Frontal cortex (tissue), 4 donors: ENCODE measurements at places on chromosomes 2 and 18. TPM values are rescaled to one million over a fixed set of nuclear protein-coding genes. Genes with fewer than 3 reads are reported as not detected.

SPC25 gene
- total RNA-seq, result 5.3 TPM

MALT1 gene
- 26.9 TPM for total RNA-seq

ABCG8 gene
- 0.41 TPM for total RNA-seq

ATP8B1 gene
- 5.7 TPM for total RNA-seq

HPCAL1 gene
- 26.5 TPM for total RNA-seq

C1QL2 gene
- 0.41 TPM for total RNA-seq

PRKAG3 gene
- total RNA-seq, result not detected

CHN1 gene
- 57.1 TPM for total RNA-seq

ALK gene
- 2.0 TPM for total RNA-seq

SGO2 gene
- 2.9 TPM for total RNA-seq

ASPRV1 gene
- 2.0 TPM for total RNA-seq

CDH19 gene
- total RNA-seq, result under 0.01 TPM

NGEF gene
- 50.1 TPM for total RNA-seq

KLHL41 gene
- total RNA-seq, result 4.1 TPM
